ENCODE measurements at places on chromosomes 13 and 19.

DNA sequence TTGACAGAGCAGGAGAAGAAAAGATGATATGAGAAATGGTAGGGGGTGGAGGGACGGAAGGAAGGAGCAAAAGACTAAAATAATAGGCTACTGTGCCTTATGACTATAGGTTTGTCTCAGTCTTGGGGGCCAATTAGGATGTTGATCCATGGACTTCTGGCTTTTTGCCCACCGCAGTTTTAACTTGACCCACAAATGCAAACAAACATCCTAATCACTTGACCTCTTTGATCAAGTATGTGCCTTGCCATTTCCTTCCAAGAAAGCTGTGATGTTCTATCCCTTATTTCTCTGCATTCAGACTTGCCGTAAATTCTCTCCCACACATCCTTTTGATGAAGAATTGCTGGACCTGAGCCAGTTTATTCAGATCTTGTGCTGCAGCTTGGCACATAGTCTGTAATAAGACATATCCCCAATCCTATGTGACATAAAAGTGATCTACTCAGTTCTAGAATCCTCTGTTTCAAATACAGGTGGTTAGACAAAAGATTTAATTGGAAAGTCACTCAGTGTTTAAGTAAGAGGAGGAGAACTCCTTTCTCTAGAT lies 62.8 kb downstream of the TPT1 start:
- DNase-seq: no peak

- DNase-seq: no peak
These were observed 27.5 kb upstream of the WDFY2 start for GRCh38 chr13:51556740-51557139.

DNA sequence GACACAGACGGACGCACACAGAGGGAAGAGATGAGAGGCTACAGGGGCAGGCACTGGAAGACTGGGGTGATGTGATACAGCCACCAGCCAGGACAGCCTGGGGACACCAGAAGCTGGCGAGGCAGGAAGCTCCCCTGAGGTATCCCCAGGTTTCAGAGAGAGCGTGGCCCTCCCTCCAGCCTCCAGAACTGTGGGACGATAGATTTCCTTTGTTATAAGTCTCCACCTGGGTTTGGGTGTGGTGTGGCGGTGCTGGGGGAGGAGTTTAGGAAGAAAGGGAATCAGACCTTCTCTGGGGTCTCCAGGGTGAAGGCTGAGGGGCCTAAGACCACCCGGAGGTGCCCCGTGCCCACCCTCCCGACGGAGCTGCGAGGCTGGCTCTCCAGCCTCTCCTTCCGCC lies 2.7 kb upstream of the ASPDH start:
- no peak for DNase-seq

DNA sequence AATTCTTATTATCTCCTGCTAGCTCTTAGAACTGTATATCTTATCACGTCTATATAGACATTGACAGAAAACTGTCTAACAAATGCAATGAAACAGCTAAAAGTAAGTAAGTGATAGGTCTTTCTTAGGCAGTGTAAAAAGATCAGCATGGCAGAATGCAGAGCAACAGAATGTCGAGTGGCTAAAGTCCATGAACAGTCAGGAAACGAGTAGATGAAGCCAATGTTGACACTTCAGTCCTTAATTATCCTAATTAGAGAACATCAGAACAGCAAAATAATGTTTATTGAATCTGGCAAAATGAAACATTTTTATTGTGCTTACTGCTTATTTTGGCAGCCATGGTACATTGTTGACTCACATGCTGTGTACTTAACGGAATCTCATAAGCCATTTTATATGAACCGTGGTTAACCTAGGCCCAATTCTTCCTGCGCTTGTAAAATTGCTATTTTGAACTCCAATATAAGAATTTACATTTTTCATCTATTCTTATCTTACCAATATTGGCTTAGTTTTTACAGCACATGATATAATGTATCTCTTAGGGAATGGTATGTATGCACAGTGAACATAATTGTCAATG lies 748.1 kb downstream of the DACH1 start:
- no peak for DNase-seq

DNA sequence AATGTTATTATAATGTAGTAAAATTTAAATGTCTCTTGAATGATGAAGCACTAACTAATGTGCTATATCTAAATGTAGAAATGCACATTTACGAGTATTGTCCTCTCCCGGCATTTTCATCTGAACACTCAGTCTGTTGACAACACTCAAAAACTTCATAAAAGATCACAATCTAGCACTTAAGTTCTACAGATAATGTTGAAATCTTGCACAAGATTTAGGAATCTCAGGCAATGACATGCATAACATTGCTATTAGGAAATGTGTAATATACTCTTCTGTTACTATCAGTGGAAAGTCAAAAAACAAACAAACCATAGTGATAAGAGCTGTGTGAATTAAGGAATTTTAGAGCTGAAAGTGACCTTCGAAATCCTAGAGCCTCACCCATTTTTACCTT lies 37.5 kb upstream of the XPO4 start:
- no peak for DNase-seq

DNA sequence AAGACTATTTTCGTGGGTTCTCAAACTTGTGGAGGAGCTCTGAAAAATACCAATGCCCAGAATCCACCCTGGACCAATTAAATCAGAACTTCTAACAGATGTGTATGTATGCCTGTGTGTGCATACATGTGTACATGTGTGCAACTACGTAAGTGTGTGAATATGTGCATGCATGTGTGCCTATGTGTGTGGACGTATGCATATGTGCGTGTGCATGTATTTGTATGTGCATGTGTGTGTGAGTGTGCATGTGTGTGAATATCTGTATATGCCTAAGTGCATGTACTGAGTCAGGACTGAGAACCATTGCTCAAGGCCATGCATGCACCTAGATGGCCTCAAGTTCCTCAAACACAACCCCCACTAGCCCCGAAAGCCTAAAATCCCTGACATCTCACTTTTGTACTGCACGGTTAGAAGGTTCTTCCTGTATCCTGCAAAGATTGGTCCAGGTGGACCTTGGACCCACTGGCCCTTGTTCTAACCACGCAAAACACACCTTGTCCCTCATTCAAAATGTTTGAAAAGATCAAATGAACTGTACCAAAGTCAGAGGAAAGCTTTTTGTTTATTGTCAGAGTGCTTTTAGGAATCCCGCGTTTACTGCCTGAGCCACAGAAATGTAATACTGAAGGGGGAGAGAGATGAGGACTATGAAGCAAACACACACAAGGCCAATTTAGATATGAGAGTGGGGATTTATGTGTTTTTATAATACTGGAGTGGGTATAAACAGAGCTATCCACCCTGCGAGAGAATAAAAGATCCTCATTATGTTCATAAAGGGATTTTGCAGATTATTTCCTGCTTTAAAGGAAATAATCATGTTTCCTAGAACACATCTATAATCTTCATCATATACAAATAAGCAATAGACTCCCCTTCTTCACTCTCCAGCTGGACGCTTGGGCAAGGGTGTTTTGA lies 39.1 kb downstream of the LATS2 start:
- DNase-seq: no peak

GRCh38 chr13:73702419-73703071 lies 431.7 kb downstream of the KLF12 start:
- DNase-seq: peak; percentile 28

DNA sequence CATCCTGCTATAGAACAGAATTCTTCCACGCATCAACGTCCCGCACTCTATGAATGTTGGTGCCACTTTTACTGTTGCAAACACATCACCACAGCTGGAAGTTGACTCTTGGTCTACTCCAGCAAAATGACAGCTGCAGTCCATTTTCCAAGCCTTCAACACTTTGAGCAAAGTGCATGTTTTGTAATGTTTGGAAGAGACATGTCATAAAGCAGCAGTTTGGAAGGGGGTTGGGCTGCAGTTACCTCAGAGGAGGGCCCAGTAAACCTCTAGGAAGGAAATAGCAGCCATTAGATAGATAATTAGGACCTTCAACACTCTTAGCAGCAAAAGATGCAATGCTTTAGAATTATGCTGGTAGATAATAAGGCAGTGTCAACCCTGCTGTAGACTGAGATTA lies 323.6 kb downstream of the TDRD3 start:
- DNase-seq: no peak

GRCh38 chr19:4018140-4018613 lies 10.6 kb downstream of the PIAS4 start:
- no peak for DNase-seq

DNA sequence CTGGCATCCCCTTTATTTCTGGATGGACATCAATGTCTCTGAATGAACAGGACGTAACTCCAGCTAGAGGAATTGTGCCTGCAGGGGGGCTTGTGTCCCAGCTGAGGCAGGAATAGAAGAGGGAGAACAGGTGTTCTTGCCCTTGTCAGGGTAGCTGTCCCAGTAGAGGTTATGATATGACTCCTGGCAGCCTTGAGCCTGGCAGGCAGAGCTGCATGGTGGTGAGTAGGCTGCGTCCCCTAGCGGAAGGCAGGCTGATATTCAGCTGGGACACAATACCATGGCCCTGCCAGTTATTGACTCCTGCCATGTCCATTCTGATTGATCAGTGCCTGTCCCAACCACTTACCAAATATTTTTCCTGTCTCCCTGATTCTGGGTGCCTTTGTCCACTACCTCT lies 197.2 kb downstream of the RAP2A start:
- no peak for DNase-seq

DNA sequence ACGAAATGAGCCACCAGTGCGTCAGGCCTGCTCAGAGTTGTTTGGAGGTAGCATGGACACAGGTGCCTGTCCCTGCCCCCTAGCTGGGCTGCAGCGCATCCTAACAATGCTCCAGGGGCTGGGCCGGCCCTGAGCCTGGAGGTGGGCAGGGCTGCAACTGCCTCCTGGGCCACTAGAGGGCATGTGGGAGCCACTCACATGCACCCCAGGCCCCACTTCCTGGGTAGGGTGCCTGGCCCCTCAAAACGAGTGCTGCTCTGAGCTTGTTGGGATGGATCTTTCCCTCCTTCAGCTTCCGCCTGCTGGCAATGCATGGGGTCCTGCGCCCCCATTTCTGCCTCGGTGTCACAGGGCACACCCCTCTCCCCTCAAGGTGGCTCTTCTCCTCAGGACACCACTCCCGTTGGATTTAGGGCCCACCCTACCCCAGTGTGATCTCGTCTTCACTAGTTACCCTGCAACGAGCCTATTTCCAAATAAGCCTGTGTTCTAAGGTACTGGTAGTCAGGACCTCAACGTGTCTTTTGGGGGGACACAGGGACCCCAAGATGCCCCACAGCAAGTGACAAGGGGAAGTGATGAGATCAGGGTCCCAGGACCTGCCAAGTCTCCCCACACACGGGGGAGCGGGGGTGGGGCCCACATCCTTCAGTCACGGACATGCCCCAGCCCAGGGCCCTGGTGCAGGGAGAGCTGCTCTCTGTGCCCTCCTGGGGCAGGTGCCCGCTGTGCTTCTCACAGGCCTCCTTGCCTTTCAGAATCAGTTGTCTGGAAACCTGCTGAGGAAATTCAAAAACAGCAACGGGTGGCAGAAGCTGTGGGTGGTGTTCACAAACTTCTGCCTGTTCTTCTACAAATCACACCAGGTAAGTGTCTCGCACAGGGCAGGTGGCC lies 131.3 kb downstream of the STK24 start:
- peak; percentile 65 for DNase-seq

- no peak for DNase-seq
These were observed 199.2 kb upstream of the MAB21L1 start for GRCh38 chr13:35675651-35676050.

- no peak for DNase-seq
These were observed 14.0 kb downstream of the SYMPK start for GRCh38 chr19:45848922-45849321.

GRCh38 chr19:44608391-44608821 lies 5.0 kb upstream of the IGSF23 start:
- DNase-seq: no peak

- DNase-seq: no peak
These were observed 7.2 kb upstream of the USF2 start for GRCh38 chr19:35261356-35262100.

GRCh38 chr19:33740811-33741396 lies 55.8 kb upstream of the KCTD15 start:
- no peak for DNase-seq

DNA sequence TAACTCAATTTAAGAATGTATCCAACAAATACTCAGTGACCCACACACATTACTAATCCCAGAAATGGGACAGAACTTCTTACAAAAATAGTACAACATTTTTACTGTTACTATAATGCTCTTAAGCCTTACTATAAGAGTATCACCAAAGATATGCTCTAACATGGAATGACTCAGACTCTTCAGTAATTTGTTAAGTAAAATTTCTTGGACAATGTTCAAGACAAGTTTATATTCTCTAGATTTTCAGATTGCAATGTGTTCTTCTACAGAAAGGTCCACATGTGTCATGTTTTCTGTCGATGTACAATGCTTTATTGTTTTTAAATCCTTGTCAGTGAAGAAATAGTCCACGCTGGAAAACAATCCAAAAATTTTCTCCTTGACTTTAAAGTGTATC lies 66.3 kb upstream of the RFXAP start:
- no peak for DNase-seq

- no peak for DNase-seq
These were observed 77.4 kb upstream of the NBEA start for GRCh38 chr13:34864671-34865070.

DNA sequence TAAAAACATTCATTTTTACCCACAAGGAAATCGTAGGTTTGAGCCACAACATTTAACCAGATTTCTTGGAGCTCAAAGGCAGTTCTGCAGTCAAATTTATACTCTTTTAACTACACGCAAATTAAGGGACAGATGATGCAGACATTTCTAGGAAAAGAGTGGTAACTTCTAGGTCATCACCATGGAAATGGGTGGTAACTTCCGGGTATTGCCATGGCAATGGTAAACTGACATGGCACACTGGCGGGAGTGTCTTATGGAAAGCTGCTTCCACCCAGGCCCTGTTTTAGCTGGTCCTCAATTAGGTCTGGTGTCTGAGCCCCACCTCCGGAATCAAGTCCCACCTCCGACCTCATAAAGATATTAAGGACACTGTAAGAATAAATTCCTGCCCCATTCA lies 10.4 kb upstream of the LYPD5 start:
- no peak for DNase-seq

- no peak for DNase-seq
These were observed 8.5 kb downstream of the DNAJC15 start for GRCh38 chr13:43031881-43032280.

DNA sequence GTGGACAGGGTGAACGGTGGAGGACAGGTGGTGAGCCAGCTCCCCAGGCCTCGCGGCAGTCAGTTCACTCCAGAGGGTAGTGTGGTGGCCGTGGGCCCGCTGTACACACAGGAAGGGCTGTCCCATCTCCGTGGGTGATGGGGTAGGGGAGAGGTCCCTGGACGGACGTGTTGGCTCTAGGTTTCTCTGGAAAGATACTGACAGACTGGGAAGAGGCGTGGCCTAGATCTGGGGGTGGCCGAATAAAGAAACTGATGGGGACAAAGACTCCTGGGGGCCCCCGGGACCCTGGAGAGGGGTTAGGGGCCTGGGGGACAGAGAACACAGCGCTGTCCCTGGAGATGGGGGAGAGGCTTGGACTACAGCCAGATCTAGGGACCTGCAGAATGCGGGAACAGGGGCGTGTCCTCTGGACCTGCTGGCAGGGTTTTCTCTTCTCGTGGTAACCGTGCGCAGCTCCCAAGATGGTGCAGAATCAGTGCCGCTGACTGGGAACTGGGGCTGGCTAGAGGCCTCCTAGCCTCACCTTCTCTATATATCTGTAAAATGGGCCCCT lies 4.0 kb upstream of the PRAM1 start:
- no peak for DNase-seq

GRCh38 chr13:94112227-94112626 lies 367.3 kb downstream of the DCT start:
- DNase-seq: no peak

GRCh38 chr13:108249150-108249549 lies 20.4 kb upstream of the TNFSF13B start:
- DNase-seq: no peak
